ENCODE measurements at places on chromosomes 4 and X.
A peak's percentile ranks its signal among the peaks of the same experiment; 100 is the strongest.

DNA sequence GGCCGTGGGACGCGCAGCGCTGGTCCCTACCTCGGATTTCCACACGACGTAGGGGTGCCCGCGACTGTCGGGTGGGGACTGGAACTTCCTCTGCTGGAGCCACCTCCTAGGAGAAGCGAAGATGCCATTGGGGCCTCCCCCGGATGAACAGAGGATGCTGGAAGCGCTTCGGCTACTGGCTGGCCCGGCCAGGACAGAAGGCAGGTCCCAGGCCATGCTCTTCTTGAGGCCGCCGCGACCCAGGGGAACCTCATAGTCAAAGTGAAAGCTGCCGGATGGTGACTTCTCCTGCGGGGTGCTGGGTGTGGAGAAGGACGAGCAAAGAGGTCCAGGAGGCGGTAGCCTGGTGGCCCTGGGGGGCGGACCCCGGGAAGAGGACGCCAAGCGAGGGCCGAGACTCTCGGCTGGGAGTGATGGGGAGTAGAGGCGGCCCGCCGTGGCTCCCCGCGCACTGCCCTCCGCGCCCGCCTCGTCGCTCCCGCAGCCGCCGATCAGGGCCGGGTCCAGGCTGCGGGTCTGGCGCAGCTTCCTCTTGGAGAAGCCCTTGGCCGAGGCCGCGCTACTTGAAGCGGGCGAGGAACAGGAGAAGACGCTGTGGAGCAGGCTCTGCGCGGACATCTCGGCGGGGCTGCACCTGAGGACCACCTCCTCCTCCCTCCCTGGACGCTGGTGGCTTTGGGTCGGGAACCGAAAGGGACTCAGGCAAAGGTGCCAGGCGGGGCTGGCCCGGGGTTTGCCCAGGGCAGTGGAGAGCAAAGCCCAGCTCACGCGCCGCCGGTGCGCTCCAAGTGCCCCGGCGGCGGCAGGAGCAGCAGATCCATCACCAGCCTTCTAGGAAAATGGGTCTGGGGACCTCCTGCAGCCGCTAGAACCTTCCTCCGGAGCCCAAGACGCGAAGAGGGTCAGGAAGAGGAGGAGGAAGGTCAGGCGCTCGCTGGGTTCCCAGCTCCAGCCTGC is 1.2 kb downstream of the ARHGAP6 start:
- no peak for DNase-seq

- DNase-seq: no peak
These were observed 507.5 kb downstream of the SPOCK3 start for GRCh38 chr4:166726832-166727231.

DNA sequence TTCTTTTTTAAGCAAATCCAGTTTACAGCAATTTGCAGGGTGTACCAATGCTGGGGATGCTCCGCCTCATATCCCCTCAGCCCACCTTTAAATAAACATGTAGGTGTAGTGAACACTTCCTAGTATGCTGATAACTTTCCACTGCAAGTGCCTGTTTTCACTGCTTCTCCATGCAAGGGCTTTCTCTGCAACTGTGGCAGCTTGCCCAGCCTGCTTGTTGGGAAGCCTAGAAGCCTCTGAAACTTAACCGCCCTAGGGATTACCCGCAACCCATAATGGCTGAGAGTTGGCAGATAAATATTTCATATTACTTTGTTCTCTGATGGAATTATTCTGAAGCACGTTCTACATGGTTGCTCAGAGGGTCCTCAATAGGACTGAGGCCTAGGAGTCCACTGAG is 253.7 kb upstream of the DDX53 start:
- no peak for DNase-seq

DNA sequence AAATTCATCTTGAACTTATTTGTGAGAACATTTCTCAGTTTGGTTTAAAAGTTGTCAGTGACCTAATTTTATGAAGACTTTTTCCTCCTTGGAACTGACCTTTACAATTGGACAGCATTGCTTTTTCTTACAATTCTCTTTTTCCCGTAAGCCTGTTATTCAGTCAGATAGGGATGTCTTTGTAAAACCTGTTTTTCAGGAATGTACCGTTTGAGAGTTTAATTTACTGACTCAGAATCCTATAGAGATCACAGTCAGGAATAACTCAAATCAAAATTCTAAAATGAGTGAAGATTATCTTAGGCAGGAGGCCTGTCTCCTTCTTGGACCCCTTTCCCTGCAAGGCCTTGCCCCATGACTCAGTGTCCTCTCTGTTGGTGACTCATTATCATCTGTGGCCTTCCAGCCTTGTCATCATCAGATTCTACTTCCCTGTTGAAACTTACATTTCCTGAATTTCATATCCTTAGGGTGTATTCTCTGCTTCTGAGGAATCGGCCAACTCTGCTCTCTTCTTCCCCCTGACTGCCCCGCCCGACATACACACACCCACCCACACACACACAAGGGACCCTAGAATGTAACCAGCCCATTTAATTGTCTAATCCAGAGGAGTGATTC is 99.8 kb downstream of the ARHGAP10 start:
- peak; percentile 92 for DNase-seq

- no peak for DNase-seq
These were observed 29.1 kb upstream of the PLS3 start for GRCh38 chrX:115531818-115532403.

GRCh38 chr4:5511791-5512190 is 196.6 kb downstream of the EVC2 start:
- DNase-seq: no peak

GRCh38 chrX:45749375-45749774 is 548.7 kb upstream of the DIPK2B start:
- DNase-seq: peak; percentile 57

Measured in RKO (cell line).